ENCODE measurements at places on chromosomes 2 and 18.

DNA sequence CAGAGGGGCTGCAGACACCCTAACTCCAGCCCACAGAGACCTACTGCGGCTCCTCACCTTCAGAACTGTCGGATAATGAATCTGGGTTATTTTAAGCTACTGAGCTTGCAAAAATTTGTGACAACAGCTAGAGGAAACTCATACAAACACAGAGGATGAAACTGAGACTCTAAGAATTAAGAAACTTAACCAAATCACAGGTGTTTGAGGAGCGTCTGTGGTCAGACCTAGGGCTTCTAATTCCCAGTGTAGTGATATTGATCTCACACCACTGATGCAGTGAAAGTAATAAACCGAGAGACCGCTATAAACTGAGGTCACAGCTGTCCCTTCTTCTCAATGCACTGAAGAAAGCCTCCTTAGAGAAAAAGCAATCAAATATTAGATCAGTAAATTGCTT is 110.1 kb downstream of the RGPD3 start:
- no peak for DNase-seq

DNA sequence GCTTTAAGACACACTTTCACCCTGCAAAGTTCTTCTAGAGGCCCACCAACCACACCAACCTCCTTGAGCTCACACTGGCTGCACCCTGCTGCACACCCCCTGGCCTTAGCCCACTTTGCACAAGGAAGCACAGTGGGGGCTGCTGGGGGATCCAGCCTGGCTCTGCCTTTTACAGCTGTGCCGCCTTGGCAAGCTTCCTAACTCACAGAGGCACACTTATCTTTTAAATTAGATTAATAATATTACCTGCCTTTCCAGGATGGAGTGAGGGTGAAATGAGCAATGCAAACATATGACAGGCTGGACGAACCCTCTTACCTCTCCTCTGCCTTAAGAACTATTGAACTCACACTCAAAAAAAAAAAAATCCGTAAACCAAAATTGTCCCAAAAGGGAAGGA is 715.8 kb upstream of the ID2 start:
- DNase-seq = no peak

DNA sequence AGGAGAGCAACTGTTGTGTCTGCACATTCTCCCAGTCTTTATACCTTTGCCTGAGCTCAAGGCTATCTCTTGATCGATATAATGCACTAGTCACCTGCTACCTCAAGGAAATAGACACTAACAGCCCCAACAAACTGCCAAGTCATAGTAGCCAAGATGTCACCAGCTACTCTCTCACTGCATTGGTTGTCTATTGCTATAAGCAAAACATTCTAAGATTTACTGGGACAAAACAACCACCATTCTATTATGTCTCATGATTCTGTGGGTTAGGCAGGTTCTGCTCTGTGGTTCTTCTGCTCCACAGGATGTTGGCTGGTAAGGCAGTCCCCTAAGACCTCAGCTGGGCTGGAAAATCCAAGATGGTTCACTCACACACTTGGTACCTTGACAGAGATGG is 28.5 kb upstream of the MLPH start:
- DNase-seq = no peak

- DNase-seq = no peak
Measured at GRCh38 chr2:218897394-218898108, 16.9 kb downstream of the WNT10A start.

- no peak for DNase-seq
Measured at GRCh38 chr2:217941886-217942728, 60.7 kb downstream of the TNS1 start.

DNA sequence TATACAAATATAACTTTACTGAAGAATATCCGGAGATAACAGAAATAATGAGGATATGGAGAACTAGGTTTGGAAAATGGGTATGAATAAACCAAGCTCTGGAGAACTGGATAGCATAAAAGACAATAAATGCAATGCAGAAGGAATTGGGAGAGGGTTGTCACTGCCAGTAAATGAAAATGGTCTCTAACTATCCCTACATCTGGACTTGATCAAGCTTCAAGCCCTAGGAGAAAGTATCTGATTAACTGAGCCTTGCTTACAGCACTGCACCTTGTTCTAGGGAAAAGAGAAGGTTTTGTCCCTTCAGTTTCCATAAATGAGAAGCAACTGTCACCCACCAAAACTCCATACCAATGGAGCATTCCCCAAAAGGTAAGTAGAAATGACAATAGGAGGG is 514.6 kb upstream of the ZEB2 start:
- DNase-seq = no peak

DNA sequence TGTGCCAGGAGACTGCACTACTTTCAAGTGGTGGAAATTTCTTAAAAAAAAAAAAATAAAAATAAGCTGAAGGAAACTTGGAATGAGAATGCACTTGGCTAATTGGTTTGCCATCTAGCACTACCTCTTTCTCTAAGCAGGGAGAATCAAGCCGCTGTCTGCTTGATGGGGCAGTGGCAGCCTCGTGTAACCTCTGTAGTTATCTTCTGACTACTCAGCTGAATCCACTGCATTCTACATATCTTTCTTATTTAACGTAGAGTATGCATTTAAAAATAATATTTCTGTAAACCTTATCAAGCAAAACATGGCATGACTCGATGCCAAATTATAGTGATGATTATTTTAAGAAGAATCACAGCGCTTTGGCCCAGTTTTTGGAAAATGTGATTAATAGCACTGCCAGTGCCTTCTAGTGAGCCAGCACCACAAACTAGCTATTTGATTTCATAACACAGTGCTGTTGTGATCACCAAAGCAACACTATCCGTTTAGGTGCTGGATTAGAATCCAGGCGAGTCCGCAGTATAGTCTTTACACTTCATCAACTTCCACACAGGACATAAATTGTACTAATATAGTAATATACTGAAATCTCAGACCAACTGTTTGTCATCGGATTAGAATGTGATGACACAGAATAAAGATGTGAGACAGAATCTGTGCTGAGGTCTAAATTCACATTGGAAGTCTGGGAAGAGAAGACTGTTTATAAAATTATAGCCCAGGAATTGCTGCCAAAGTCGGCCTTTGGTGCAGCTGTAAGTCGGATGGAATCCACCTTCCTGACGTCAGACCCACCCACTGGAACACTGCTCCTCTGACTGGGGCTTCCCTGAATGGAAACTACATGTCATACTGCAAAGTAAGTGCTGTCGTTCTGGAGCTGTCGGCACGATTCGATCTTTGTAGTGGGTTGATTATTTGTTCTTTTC is 136.5 kb upstream of the ETAA1 start:
- DNase-seq = no peak

All from NCI-H187 treated with DMSO at 0.1 percent for 48 hours (cell line).